ENCODE measurements at places on chromosomes 4 and X. TPM values are rescaled to one million over a fixed set of nuclear protein-coding genes. Genes with fewer than 3 reads are reported as not detected.

GRCh38 chr4:109079201-109079600 is 223.3 kb downstream of the COL25A1 start:
- DNase-seq = no peak
- H3K4me3 ChIP-seq = no peak overlapping the region
- peaks cover 42% of the 10 kb centered on the region for H3K27me3 ChIP-seq
- no peaks in the 10 kb centered on the region for H3K36me3 ChIP-seq
- no peaks in the 10 kb centered on the region for H3K4me1 ChIP-seq
- no peak overlapping the region for H3K27ac ChIP-seq

DNA sequence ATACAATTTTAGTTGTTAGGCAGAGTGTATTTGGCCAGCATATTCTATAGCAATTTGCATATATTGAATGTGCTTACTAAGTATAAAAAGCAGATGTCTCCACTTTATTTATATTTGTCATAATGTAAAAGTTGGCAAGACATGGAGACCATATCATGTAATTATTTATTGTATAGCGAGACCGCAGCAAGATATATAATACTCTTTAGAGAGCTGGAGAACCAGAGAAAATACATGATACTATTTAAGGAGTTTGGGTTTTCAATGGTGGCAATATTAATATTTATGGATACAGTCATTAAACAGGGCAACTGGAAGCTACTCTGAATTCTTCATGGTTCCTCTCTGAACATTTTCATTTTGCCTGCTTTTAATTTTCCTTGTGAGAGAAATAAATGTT is 35.0 kb downstream of the INTU start:
- no peak for DNase-seq
- no peaks in the 10 kb centered on the region for H3K27me3 ChIP-seq
- no peaks in the 10 kb centered on the region for H3K36me3 ChIP-seq
- H3K27ac ChIP-seq = no peak overlapping the region
- H3K4me3 ChIP-seq = no peak overlapping the region

Gene GLOD5
- not detected for total RNA-seq

GRCh38 chr4:96630839-96631238 is 790.9 kb downstream of the PDHA2 start:
- no peak overlapping the region for H3K4me3 ChIP-seq
- H3K27me3 ChIP-seq = no peaks in the 10 kb centered on the region
- H3K27ac ChIP-seq = no peak overlapping the region
- H3K36me3 ChIP-seq = no peaks in the 10 kb centered on the region
- H3K4me1 ChIP-seq = no peaks in the 10 kb centered on the region
- no peak for DNase-seq

Gene IKBKG
- 24.0 TPM for total RNA-seq

Gene FGFRL1
- total RNA-seq = 91.1 TPM

DNA sequence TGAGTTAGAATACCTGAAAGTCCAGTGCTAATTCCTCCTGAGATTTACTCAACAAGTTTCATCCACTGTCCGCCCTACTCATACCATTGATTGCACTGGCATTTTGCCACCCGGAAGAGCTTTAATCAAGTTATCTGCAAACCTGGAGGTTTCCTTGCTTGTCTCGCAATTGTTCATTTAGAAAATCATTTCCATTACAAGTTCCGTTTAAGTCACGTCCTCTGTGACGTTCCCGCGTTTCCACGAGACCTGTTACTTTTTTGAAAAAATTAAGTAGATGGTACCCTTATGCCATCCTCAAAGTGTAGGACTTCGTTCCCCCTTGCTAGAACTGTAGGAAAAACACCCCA is 761 bp upstream of the FRYL start:
- H3K27ac ChIP-seq = peak overlapping the region; percentile 52
- H3K36me3 ChIP-seq = no peaks in the 10 kb centered on the region
- H3K27me3 ChIP-seq = no peaks in the 10 kb centered on the region
- H3K4me1 ChIP-seq = peaks cover 21% of the 10 kb centered on the region

GRCh38 chr4:151803246-151803645 is 42.4 kb upstream of the GATB start:
- H3K4me1 ChIP-seq = 0 out of 2 replicates have a peak, but pooled peaks cover 1% of the 10 kb centered on the region
- no peak overlapping the region for H3K27ac ChIP-seq
- H3K27me3 ChIP-seq = no peaks in the 10 kb centered on the region
- no peak overlapping the region for H3K4me3 ChIP-seq
- H3K36me3 ChIP-seq = no peaks in the 10 kb centered on the region

Gene SLC16A2
- 0.32 TPM for total RNA-seq

Gene CITED1
- 2.8 TPM for total RNA-seq

Gene FAM236C
- total RNA-seq = not detected

Gene SLITRK2
- total RNA-seq = not detected

Measured in HCT116 (cell line).